ENCODE measurements at places on chromosomes 3 and 15. TPM values are rescaled to one million over a fixed set of nuclear protein-coding genes. Genes with fewer than 3 reads are reported as not detected.
A peak's percentile ranks its signal among the peaks of the same experiment; 100 is the strongest.

DNA sequence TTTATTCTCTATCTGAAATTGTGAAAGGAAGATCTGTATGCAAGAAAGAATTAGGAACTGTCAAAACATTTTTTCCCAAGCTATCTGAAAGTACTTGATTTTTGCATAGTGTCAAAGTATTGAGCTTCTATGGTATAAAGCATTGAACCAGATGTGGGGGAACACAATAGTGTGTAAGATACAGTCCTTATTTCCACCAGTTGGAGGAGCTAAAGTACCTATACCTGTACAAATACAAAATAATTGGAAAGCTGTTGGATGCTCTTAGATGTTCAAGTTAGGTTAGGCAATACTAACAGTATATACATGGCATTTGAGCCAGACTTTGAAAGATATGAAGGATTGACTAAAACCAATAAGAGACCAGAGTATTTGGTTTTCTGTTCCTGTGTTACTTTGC lies 148.4 kb downstream of the B3GALNT1 start:
- no peak for DNase-seq

DNA sequence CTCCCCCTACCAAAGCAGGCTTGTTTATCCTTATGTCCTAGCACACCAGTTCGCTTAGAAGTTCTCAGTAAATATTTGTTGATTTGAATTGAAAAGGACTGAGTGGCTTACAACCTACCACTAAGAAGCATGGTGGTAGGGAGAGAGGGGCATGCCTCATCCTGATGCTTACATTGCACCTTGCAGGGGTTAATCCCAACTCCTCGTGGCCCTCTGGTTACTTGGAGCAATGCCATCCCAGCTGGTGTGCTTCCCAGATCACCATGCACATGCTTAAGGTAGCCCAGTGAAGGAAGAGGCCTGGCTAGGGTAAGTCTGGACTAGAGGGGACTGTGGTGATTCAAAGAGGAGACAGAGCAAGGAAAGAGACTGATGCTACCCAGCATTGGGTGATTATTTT lies 253.3 kb downstream of the CLSTN2 start:
- no peak for DNase-seq

GRCh38 chr3:21433751-21434150 lies 317.3 kb downstream of the ZNF385D start:
- DNase-seq, result no peak

AHSG gene
- total RNA-seq, result not detected

GRCh38 chr3:103873021-103873420 lies 1438.2 kb downstream of the ZPLD1 start:
- DNase-seq, result no peak

DNA sequence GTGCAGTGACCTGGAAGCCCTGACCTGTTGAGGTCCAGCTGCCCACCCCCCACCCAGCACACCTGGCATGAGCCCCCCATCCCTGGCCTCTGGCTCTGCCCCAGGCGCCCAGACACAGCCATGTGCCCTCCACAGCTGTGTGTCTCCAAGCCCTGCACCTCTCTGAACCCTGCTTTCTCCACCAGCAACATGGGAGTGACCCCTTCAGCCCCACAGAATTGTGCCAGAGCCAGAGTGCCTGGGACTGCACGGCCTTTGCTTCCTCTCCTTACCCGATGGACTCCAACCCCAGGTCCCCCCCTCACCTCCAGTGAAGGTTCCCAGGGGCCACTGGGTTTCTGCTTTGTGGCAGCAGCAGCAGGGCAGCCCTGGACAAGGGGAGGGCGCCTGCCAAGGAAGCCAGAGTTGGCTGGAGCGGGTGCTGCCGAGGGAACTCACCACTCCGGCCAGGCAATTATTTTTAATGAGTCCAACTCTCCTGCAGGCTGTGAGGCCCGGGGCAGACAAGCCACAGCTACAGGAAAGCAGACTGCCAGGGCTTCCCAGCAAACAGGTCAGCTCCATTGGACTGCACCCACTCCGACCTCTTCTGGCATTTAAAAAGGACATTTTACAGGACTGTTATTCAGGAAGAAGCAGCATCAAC lies 24.1 kb downstream of the PRR20G start:
- DNase-seq, result no peak

DNA sequence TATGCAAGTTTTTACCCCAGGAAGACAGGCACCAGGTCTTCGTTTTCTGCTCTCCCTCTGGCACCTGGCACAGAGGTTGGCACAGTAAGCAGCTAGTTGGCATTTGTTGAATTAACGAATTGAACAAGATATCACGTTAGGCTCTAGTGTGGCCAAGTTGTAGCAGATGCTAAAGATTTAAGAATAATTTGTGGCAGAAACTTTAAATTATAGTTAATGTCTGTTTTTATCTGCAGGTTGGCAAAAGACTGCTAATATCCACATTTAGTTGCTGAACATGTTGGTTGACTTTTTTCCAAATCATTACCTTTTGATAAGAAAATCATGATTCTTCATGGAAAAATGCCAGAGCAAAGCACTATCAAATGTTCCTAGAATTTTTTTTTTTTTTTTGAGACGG lies 8.1 kb downstream of the CHRNA5 start:
- DNase-seq, result no peak

DNA sequence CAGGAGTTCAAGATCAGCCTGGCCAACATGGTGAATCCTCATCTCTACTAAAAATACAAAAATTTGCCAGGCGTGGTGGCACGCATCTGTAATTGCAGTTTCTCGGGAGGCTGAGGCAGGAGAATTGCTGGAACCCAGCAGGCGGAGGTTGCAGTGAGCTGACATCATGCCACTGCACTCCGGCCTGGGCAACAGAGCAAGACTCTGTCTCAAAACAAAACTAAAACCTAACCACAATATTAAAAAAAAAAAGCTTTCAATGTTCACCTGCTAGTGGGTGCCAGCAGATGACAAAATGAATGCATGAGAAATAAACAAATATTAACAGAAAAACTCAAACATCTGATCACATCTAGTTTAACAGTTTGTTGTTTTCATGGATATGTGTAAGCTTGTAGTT lies 9.0 kb downstream of the SLC24A1 start:
- no peak for DNase-seq

IMPG2 gene
- total RNA-seq, result 0.66 TPM

- DNase-seq, result no peak
Observed at GRCh38 chr3:67601385-67601784, 53.0 kb downstream of the SUCLG2 start.

- DNase-seq, result peak; percentile 35
Observed at GRCh38 chr15:100339999-100340398, 1.8 kb downstream of the ADAMTS17 start.

DNA sequence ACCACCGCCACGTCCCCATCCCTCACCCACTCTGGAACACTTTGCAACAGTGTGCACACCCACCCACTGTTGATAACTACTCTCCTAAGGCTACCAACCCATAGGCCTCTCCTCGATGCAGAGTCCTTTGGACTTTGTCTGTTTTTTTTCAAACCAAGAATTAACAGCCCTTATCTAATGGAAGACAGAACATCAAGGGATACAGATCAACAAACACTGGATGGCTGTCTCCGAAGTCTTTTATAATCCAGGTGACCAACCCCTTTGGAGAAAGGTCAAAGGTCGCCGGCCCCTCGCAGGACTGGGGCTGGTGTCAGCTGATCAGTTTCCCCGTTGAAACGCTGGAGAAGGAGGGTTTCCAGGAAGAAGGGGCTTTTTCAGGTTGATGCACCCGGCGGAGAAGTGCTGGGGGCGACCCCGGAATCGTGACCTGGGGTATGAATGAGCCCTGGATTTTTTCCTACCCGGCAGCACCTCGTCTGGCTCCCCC lies 532 bp downstream of the B4GALT4 start:
- no peak for DNase-seq

- no peak for DNase-seq
Observed at GRCh38 chr3:81761904-81762580, 597 bp upstream of the GBE1 start.

REC114 gene
- not detected for total RNA-seq

DNA sequence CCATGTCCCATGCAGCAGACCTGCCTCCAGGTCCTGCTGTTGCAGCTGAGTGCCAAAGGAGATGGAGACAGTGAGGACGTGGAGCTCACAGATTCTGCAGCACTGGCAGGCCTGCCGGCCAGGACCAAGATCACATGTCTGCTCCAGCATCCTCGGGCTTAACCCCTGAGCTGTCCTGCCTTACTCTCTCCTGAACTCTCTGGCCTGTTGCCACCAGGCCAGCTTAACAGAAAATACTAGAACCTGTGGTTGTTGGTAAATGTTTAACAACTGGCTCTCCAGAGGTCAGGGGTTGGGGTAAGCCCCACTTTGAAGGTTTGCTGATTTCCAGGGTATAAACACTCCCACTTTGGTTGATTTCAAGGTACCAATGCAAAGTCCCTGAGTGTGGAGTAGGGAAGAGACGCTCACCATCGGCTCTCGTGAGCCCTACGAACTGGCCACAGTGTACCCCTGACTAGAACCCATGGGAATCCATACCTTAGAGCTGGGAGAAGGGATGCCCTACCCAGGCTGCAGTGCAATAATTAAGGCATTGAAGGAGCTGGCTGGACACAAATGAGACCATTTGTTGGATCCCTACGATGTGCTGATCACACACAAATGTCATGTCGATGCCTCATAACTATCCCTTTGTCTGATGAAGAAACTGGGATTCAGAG lies 147.9 kb downstream of the OR4M2 start:
- no peak for DNase-seq

- no peak for DNase-seq
Observed at GRCh38 chr3:143832433-143832832, 15.8 kb downstream of the SLC9A9 start.

- DNase-seq, result no peak
Observed at GRCh38 chr3:114538211-114538610, 244.4 kb downstream of the TIGIT start.

- DNase-seq, result no peak
Observed at GRCh38 chr3:24628523-24629258, 134.0 kb upstream of the THRB start.

- DNase-seq, result no peak
Observed at GRCh38 chr3:7813365-7813764, 688.3 kb upstream of the LMCD1 start.

DNA sequence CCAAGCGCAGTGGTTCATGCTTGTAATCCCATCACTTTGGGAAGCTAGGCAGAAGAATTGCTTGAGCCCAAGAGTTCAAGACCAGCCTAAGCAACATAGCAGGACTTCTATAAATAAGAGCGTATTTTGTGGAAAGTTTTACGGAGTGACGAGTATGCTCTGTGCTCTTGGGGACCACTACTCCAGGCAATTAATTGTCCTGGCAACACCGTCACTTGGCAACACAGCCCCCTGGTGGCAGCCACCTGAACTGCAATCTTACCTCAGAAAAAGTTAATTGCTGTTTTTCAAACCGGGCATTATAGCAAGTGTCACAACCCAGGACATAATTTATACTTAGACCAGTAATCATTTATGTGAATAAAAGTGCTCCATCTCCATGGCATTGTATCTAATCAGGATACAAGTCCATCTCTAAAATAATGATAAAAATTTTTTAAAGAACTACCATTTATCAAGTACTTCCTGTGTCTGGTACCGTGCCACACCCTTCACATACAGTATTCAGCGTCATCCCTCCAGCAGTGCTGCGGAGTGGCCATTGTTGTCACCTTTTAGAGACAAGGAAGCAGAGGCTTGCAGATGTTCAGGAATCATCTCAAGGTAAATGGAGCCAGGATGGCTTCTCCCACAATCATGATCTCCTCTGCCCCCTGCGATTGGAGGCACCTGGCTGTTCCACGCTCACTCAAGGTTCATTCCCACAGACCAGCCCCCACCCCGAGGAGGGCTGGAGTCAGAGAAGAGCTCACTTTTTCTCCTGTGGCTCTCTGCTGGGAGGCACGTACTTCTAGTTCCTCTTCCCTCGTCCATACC lies 34.5 kb downstream of the PLA2G4D start:
- peak; percentile 70 for DNase-seq

DNA sequence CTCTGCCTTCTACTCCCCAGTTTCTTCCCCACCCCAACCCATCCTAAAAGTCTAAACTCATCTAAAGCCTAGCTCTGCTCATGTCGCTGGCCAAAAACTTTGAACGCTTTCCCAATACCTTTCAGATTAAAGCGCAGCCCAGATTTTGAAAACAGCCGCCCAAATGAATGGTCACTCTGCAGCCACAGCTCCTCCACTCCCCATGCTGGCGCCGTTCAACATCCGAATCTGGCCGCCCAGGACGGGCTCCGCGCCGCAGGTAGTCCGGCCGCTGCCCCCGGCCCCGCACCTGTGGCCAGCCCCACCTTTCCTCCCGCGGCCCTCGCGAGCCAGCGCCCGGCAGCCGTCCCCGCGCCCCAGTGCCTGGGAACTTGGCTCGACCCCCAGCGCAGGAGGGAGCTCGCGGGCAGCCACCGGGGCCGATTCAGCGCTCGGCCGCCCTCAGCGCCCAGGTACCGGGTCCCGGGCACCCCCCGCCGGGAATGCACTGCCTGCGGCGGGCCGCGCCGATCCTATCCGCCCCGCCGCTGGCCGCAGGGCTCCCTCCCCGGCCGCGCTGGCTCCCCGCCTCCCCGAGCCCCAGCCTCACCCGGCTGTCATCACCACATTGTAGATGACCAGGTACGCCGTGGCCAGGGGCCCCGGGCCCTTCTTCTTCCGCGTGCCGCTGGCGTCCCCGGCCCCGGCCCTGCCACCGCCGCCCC lies 417 bp downstream of the HACD2 start:
- peak; percentile 68 for DNase-seq

DNA sequence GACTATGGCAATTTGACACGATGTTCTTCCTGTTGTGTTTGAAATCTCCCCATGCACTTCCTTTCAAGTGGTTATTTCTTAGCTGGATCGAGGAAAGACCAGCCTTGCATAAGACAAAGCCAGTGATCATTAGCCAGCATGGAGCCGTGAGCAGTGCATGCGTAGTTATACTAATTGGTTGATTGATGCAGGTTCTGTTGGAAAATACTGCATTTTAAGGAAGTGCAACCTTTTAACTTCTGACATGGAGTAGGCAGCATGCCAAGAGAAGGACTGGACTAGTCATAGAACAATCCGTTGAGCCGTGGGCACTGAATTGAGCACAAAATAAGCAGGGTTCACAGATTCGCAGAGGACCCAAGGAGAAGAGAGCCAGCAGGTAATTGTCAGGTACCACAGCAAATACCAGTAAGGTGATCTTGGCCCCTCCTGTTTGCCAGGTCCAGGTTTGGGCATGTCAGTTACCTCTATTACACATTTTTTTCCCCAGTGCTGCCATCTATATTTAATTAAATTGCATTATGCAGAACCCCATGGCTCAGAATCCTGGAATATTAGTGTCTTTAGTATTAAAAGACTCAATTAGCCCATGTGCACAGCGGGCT lies 29.0 kb upstream of the BCL6 start:
- no peak for DNase-seq
